ENCODE measurements at places on chromosomes 4 and X.
A peak's percentile ranks its signal among the peaks of the same experiment; 100 is the strongest.

GRCh38 chr4:145044341-145044740 is 53.7 kb downstream of the ANAPC10 start:
- no peak for DNase-seq

- peak; percentile 40 for DNase-seq
Observed at GRCh38 chr4:22237155-22237751, 278.6 kb downstream of the ADGRA3 start.

DNA sequence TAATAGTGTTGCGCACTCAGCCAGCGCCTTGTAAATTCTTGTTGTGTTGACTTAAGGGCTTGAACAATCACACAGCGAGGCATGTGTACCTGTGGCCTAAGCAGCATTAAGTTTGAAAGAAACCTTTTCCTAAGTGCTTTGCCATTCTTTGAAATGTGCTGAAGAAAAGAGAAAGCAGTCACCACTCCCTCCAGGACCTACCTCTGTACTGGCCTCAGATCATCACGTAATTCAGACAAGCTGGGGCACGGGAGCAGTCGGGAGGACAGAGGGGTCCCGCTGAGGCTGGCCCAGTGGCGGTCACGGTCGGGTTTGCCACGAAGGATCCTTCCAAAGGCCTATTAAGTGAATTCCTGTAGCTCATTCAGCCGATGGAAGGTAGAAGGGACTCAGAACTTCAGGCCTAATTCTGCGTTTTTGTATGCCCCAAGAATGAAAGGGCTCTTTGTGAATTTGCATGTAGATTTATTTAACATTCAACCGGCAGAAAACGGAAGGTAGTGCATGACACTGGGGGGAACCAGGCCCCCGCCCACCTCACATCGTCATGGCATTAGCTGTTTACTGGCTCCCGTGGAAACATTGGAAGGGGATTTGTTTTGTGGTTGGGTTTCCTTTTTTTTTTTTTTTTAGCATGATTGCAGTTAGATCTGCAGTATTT is 106.3 kb downstream of the TRAPPC11 start:
- DNase-seq, result no peak

- DNase-seq, result no peak
Observed at GRCh38 chr4:176308441-176308840, 11.3 kb upstream of the SPCS3 start.

GRCh38 chr4:7890635-7891393 is 48.8 kb downstream of the AFAP1 start:
- DNase-seq, result no peak

DNA sequence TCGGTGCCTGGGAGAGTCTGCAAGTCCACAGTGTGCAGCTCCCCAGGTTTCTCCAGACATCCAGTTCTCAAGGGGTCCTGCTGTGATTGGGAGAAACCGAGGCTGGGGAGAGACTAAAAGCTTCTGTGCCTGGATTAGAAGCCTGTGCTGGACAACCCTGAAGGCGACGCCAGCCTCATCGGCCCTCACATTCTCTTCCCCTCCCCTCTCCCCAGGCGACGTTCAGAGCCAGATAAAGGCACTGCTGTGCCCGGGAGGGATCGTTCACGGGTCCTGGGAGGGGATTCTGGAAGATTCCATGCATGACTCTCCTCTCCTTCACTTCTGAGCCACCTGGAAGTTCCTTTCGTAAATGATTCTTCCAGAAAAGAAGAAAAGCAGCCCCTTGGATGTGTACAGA is 114.6 kb downstream of the SORCS2 start:
- no peak for DNase-seq

DNA sequence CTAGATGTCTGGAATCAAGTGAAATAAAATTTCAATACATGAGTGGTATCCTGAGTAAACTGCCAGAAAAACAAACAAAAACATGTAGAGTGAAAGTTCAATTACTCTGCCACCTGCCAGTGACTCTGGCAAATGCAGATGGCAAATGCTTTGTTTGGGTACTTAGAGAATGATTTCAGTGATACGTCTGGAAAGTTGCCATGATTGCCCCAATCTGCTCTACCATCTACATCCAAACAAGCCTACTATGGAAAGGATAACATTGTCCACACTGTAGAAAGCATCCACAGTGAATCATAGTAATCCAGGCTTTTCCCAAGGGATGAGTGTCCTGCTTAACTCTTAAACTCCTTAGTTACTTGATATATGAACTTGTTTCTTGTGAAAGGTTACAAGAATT is 3.4 kb downstream of the SPATA4 start:
- no peak for DNase-seq

DNA sequence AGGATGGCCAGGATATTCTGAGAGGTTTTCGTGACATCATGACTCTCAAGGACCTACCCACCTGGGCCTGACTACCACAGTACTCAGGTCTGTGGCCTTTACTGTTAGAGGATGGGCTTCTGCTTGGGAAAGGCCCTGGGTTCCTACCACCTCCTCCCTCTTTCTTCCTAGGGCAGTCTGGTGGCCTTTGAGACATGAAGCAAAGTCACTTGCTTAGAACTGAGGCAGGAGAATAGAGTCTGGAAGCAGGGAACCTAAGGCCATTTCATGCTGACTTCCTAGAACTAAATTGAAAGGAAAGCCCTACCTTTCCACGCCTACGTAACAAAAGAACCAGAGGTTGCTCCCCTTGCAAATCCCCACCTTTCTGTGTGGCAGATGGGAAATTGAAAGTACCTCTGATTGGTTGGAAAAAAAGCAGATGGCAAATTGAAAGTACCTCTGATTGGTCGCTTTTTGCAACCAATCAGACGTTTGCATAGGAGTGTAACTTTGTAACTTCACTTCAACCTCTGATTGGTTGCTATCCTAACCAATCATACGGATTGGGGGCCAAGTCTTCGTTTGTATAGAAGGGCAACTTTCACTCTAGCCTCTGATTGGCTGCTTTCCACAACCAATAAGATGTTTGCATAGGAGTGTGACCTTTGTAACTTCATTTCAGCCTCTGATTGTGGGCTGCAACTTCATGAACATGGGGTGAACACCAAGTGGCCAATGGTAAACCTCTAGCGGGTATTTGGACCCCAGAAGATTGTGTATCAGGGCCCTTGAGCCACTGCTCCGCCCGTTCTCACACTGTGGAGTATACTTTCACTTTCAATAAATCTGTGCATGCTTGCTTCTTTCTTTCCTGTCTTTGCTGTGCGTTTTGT is 9.9 kb upstream of the AKAP14 start:
- DNase-seq, result no peak

GRCh38 chr4:58113126-58113525 is 1002.9 kb upstream of the IGFBP7 start:
- DNase-seq, result no peak

DNA sequence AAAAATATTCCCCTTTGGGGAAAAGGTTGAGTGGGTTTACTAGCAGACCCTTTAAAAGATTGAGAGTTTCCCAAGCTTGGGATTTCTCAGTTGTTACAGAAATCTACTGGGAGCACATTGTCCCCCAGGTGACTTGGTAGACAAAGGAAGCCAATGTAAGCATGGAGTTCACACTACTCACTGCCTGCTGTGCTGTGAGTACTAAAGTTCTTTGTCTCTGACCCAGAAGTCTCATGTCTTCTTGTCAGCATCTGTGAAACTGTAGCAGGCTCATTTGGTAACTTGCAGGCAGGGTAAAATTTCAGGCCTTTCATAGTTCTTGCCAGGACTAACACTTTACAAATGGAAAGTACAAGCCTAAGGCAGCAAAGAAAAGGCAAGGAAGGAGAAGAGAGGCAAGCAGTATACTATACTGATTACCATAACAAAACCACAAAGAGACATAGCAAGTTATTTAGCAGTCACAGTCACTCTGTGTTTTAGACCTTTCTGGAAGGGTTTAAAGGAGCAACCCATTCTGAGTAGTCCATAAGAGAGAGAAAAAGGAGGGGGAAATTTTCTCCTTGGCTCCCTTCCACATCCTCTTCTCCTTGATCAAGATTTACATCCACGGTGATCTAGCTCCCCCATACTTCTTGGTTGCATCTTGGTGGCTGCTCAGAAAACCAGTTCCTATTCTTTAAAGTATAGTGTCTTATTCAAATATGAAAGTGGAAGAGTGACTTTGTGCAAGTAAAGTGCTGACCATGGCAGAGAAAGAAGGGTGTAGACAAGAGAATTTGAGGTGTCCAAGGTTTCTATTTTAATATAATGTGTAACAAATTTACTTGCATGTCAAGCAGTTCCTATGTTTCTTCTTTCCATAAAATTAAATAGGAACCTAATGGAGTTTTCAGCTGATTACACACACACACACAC is 160.0 kb upstream of the PDE5A start:
- DNase-seq, result no peak

GRCh38 chr4:15665753-15666365 is 10.7 kb upstream of the FBXL5 start:
- DNase-seq, result no peak

DNA sequence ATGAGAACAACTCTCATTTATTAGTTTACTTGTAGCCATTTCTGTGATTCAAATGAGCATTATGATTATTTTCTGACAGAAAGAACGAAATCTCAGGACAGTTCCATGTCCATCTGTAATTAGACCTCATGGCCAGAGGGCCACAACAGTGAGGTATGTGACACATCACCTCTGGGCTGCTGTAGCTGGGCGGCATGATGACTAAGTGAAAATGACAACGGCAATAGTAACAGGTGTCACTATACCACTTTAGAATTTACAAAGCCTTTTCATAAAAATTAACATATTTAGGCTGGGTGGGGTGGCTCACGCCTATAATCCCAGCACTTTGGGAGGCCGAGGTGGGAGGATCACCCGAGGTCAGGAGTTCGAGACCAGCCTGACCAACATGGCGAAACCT is 252.6 kb downstream of the CBR4 start:
- DNase-seq, result no peak

GRCh38 chrX:31251336-31251735 is 179.5 kb upstream of the FTHL17 start:
- DNase-seq, result no peak

- DNase-seq, result no peak
Observed at GRCh38 chr4:72909461-72909860, 160.1 kb downstream of the COX18 start.
